ENCODE measurements at places on chromosomes 3 and 15.

GRCh38 chr3:14943042-14943441 is 4.3 kb upstream of the NR2C2 start:
- no peak for DNase-seq

GRCh38 chr15:63389902-63390670 is 8.4 kb upstream of the CA12 start:
- DNase-seq, result no peak

GRCh38 chr3:60752809-60753208 is 498.4 kb downstream of the FHIT start:
- peak; percentile 10 for DNase-seq

DNA sequence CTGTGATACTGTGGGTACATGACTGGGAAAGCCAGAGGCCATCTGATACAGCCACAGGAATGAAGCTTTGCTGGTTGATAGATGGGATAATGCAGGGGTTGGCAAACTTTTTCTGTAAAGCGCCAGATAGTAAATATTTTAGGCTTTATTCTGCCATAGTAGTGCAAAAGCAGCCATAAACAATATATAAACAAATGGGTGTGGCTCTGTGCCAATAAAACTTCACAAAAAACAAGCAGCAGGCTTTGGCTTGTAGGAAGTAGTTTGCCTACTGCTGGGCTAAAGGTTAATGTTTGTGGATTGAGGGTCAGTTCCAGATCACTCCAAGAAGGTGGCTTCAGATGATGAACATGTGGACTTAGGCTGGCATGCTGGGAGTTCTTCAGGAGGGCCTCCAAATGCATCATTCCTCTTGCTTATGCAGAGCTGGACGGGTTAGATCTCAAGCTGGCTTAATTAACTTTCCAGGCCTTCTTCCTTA is 305.7 kb downstream of the RPLP1 start:
- DNase-seq, result peak; percentile 27

- DNase-seq, result peak; percentile 25
Measured at GRCh38 chr15:101126618-101127505, 125.0 kb downstream of the CHSY1 start.

DNA sequence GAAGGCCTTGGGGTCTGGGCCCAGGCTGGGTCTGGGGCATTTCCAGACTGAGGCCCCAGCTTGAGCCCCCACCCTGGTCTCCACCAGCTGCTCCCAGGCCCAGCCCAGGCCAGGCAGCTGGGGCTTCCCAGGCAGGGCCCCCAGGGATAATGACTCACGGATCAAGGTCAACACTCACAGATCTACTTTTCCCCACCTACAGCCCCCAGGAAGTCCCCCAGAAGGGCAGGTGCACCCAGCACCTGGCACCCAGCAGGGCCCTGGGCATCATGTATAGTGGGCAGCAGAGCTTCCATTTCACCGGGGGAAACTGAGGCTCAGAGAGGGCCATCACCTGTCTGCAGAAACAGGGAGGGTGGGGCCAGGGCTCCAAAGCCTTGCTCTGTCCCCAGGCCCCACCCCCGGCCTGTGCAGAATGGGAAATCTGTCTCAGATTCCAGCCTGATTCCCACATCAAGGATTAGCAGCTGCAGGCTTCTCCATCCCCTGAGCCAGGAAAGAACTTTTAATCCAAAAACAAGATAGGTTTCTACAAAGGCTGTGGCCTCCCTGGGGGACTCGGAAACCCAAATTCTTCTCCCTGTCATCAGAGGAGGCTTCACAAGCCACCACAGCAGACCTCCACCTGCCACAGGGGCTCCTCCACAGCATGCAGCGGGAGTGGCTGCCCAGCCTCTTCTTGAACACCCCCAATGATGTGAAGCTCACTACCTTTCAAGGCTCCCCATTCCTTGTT is 49.8 kb downstream of the IQSEC1 start:
- DNase-seq, result peak; percentile 81

DNA sequence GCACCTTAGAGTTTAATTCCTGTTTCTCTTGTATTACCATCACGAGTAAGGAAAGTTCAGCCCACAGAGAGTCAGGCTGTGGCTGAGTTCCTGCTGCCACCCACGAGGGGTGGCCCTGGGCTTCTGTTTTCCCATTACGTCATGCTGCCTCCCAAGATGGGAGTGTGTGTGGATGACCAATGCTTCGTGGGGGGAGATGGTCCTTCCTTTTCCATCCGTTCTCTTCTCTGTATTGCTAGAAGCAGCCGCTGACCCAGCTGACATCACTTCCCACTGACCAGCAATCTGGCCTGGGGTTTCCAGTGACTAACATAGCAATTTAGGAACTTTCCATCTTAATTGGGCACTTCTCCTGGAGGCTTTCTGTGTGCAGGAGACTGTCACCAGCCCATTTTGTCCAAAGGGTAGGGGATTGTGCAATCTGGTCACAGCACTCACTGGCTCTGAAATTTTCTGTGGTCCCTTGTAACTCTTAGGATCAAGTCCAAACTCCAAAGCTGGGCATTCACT is 9.3 kb downstream of the IRAK2 start:
- peak; percentile 99 for DNase-seq

GRCh38 chr3:171258316-171258715 is 201.9 kb downstream of the TNIK start:
- DNase-seq, result peak; percentile 46

DNA sequence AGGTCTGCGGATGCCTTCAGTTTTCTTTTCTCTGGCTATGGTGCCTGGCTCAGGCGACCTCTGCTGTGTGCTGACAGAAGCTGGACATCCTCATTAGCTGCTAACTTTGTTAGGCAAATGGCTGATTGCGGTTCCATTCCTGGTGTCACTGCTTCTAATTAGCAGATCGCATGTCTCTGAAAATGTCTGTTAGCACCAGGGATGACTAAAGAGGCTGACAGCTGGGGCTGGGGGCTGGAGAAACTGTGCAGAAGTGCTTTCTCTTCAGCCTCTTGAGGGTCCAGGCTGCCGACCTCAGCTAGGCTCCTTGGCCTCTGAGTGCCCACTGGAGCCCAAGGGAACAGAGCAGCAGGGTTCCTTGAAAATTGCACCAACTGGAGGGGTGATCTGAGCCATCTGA is 39.3 kb downstream of the CHCHD6 start:
- no peak for DNase-seq

DNA sequence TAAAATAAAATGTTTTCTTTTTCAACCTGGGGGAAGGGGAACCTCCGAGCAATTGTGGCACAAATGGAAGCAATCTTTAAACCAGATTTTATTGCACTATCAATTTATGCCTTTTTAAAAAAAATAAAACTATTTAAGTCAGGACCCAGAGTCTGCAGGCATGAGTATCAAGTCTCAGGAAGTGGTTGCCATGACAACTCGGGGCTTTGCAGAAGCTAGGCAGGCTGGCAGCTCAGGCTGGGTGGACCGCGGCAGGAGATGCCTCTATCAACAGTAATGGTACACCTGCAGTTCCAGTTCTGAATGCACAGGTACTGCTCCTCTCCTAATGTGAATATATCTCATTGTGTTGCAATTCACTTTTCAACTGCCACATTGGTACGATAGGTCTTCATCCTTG is 447.7 kb downstream of the GABRG3 start:
- DNase-seq, result no peak

GRCh38 chr3:100754563-100755334 is 45.5 kb downstream of the TFG start:
- no peak for DNase-seq

DNA sequence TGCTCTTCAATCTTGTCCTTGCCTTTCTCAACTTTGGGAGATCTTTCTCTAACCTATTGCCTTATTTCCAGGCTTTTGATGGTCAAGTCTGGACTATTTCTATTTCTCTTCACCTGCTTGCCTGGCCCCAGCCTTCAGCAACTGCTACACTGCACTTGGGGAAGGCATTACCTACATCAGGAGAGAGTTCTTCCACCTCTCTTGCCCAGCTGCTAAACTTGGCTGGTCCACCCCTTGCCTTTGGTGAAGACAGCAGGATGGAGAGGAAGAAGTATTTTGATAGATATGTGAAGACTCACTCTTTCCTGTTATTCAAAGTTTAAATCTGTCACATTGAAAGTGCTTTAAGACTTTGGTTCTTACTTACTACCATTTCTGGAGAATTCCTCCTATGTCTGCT is 574.8 kb downstream of the ZPLD1 start:
- no peak for DNase-seq

GRCh38 chr15:71273731-71274447 is 158.6 kb downstream of the THSD4 start:
- DNase-seq, result no peak

- no peak for DNase-seq
Measured at GRCh38 chr3:46626039-46626438, 13.7 kb downstream of the FAM240A start.

DNA sequence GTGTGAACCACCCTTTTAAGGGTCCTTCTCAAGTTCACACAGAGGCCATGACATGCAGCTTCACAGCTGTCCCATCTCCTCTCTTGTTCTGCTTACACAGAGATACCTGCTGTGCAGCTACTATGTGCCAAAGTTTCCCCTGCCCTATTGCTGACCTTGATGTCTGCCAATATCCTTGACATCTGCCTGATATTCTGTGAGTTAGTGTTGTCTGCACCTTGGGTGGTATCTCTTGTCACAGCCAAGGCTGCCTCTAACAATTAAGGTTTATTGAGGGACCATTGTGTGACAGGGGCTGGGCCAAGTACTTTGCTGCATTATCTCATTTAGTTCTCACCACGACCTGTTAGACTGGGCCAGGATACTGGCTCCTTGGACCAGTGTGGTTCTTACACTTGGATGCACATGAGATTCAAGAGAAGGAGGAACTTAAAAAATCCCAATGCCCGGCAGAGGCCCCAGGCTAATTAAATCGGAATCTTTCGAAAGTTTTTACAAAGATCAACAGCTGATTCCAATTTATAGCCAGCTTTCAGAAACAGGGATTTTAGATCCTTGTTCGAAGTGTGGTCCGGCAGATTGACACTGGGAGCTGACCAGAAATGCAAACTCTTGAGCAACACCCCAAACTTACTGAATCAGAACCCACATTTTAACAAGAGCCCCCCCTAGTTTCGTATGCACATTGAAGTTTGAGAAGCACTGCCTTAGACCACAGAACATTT is 178.6 kb downstream of the SATB1 start:
- DNase-seq, result no peak

DNA sequence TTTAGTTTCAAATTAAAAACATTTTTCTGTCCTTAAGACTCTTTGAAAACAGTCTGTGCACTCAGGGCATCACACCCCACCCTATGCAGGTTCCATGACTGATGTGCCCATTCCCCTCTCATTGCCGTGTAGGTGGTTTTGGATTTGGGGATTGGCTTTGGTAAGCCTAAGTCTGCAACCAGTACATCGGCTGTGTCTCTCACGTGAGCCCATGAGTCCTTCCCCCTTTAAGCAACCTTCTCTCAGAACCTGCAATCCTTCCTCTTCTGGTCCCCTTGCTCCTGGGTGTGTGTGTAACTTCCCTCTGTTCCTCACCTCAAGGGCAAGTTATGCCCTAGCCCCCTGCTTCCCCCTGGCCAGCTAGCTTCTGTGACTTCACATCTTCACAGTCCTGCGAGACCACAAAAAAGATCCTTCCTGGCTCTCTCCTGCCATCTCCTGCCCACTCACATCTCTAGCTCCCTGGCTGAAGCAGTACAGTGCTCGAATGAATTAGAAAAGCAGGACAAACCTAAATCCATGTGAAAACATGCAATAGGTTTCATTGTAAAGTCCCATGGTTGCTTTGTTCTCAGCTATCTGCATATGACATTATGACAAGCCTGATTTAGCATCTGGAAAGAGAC is 126.7 kb downstream of the UACA start:
- no peak for DNase-seq

- peak; percentile 67 for DNase-seq
Measured at GRCh38 chr15:49235446-49236124, 65.5 kb downstream of the GALK2 start.

DNA sequence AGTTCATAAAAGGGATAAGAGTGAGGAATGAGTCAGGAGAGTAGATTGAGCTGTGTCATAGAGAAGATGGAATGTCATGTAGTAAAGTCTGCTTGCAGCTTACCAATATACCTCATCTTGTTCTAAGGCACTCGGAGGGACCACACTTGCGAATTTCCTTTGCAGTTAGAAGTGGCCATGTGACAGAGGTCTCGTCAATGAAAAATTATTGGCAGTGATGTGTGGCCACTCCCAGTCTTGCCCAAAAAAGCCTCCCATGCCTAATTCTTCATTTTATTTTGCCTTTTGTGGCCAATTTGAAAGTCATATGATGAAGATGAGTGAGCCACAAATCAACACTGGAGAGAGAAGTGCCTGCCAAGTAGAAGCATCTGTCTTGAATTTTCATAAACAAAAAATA is 465.6 kb upstream of the ZNF385D start:
- no peak for DNase-seq

DNA sequence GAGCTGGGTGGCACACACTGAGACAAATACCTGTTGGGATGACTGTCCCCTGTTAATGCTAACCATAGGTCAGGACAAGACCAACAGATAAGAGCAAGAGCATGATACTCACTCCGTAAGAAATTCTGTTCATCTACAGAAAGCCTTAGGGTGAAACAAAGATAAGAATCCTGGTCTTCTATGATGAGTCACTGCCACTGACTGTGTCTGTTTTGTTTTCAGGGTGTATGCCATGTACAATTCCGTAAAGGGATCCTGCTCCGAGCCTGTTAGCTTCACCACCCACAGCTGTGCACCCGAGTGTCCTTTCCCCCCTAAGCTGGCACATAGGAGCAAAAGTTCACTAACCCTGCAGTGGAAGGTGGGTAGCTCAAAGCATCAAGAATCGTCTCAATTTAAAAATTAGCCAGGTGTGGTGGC is 141.1 kb downstream of the GHSR start:
- peak; percentile 82 for DNase-seq

- no peak for DNase-seq
Measured at GRCh38 chr15:69530991-69531664, 78.5 kb downstream of the RPLP1 start.

DNA sequence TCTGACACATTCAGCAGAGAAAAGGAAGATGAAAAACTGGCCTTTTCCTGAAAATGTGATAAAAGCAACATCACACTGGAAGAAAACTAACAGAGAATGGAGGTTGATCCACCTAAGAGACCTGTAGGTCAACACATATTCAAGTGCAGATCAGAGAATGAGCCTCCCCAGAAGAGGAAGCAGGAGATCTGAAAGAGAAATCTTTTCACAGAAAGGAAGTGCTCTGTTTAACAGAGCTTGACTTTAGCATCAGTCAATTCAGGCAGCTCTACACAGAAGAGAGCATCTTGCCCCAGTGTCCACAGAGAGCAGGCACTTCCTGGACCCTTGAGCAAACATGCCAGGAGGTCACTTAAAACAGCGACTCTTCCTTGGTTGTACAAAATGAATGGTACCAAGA is 655.4 kb upstream of the GBE1 start:
- DNase-seq, result no peak

DNA sequence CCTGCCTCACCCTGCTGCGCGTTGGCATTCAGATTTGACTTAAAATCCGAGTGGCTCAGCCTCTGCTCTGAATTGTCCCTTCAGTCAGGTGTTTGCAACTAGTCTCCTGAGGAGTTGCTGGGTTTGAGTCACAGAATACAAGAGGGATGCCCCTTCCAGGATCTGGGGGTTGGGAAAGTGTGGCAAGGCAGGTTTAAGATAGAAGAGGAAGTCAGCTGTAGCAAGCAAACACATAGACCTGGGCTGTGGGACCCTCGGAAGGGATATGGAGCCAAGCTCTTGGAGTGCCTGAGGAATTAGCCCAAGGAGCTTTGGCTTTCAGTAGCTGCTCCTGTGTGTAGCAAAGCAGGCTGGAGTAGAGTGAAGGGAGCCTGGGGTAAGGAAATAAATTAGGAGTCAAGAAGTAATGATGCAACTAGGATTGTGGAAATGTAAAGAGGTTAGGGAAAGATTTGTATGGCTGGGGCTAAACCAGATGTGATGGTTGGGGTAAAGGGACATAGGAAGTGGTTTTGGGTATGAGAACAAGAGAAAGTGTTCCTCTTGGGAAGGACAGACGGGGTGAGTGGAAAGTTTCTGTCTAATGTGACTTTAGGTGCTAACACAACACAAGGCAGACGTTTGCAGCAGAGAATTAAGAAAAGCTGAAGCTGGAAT is 41.2 kb downstream of the RAB7A start:
- no peak for DNase-seq
